ENCODE measurements at places on chromosomes 2 and 18.

GRCh38 chr2:240300840-240301239 is 134.6 kb upstream of the GPC1 start:
- no peak for DNase-seq

DNA sequence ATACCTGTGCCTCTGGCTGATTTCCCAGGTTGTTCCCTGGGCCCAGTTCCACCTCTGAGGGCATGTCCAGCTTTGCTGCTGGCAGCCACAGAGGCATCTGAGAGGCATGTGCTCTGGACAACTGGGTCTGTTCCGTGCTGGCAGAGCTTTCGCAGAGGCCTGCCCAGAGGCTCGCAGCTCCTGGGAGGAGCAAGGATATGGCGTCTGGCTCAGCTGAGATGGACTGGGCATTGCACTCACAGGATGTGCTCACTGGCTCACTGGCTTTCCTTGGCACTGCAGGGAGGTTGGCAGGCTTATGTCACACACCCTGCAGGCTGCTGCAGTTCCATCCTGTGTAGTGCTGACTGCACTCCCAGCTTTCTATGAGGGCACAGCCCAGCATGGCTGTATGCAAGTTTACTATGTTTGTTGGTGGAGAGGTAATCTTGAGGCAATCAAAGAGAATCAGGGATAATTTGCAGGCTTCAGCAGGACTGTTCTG is 172.3 kb downstream of the PRKCE start:
- DNase-seq = no peak

- DNase-seq = no peak
Observed at GRCh38 chr2:234672498-234673150, 175.7 kb upstream of the ARL4C start.

GRCh38 chr2:102101849-102102635 is 40.5 kb upstream of the IL1R1 start:
- no peak for DNase-seq

GRCh38 chr2:18849841-18850578 is 260.6 kb upstream of the NT5C1B start:
- no peak for DNase-seq

GRCh38 chr2:222989431-222989830 is 62.6 kb upstream of the KCNE4 start:
- no peak for DNase-seq

DNA sequence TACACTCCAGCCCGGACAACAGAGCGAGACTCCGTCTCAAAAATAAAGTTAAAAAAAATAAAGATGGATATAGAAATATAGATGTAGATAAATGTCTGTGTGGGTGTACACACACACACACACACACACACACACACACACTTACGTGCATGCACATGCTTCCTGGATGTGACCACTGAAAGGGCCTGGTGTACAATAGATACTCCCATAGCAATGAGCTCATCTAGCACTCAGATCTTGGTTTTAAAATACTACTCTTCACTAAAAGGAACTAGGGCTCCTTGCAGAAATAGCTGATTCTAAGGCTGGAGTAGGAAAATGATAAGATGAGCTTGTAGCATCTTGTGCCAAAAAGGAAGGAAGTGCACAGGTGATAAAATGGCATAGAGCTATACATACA is 39.1 kb downstream of the ROCK2 start:
- no peak for DNase-seq

GRCh38 chr2:108621087-108621559 is 86.9 kb downstream of the LIMS1 start:
- peak; percentile 67 for DNase-seq

GRCh38 chr2:16506366-16506765 is 159.3 kb downstream of the CYRIA start:
- DNase-seq = no peak

- no peak for DNase-seq
Observed at GRCh38 chr2:187187519-187187918, 260.5 kb downstream of the CALCRL start.

DNA sequence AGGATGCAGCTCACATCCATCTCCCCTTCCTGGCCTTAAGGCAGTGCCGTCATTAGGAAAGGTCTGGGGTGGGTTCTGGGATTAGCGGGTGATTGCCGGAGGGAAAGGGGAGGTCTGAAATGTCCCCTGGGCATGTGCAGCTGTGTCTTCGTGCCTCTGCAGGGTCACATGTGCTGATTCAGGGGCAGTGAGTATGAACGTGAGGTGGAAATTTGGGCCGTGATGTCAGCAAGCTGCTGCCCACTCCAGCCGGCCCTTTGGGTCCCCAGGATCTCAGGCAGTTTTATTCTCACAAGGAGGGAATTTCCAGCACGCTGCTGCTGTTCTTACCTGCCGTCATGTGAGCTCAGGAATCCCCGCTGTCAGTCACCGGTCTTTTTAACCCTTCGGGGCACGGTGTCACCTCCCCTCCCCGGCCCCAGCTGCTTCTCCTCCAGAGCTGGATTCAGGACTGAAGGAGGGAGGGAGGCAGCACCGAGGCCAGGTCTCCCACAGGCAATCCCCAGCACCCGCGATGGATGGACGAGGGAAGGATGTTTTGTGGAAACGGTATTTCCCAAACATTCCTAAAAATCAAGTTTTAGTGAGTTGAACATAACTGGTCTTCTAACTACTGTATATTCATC is 23.5 kb downstream of the GPR35 start:
- no peak for DNase-seq

DNA sequence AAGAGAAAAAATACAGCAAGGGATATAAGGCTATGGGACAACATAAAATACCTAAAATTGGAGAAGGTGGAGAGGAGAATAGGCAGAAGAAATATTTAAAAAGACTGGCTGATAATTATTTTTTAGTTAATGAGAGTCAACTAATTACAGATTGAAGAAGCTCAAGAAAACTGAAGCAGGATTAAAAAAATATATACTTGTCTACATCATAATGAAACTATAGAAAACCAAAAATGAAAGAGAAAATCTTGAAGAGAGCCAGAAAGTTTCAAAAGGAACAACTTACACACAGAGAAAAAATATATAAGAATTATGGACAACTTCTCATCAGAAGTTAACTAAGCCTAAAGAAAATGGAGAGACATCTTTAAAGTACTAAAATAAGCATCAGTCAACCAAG is 62.9 kb upstream of the APCDD1 start:
- DNase-seq = no peak

DNA sequence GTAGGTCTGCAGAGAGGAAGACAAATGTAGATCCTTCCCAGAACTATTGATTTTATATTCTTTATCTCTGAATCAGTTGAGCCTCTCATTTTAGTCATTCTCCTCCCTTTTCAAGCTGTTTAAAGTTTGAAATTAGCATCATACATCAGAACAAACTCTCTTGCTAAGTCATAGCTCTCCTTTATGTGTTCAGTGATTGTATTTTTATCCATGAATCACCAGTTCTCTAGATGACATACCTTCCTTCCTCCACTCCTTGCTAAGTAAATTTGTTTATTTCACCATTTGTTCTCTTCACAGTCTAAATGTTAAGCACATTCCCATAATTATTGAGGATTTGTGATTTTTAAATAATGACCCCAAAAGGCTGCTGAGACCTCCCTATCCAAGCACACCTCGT is 63.5 kb upstream of the RAPGEF4 start:
- DNase-seq = no peak

- peak; percentile 36 for DNase-seq
Observed at GRCh38 chr2:178280244-178280852, 86.0 kb downstream of the OSBPL6 start.

DNA sequence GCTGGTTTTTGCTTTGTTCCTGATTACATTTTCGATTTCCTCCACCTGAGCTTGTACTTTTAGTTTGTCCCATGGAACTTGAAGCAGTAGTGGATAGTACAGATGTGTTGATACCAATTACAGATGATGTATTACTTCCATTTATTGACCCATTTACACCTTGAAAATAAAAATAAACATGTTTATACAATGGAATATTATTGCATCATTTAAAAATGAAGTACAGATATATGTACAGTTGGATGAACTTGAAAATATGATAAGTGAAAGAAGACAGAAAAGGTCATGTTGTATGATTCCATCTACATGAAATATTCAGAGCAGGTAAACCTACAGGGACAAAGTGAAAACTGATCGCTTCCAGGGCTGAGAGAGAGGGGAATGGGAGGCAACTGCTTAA is 160.3 kb upstream of the WDSUB1 start:
- no peak for DNase-seq

- DNase-seq = no peak
Observed at GRCh38 chr2:239710953-239711861, 310.4 kb upstream of the HDAC4 start.

DNA sequence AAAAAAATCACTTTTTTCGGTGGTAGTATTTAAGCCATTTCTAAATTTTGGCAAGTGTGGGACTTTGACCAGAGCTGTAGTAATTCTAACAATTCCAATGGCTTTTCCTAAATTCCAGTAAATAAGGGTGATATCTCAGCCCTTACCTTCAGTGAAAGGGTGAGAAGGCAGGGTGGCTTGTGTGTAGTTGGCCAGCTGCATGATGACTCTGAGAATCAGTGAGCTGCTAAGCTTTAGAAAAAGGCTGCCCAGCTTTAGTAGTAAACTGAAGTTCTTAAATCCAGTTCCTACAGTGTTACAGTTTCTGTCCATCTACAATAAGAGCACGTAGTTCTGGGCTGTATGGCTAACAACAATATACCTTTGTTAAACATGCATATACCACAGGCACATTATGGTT is 42.0 kb downstream of the OXER1 start:
- no peak for DNase-seq

- DNase-seq = peak; percentile 17
Observed at GRCh38 chr2:88838165-88838635, 146.7 kb downstream of the RPIA start.

GRCh38 chr2:158533009-158533408 is 76.3 kb downstream of the PKP4 start:
- DNase-seq = no peak

DNA sequence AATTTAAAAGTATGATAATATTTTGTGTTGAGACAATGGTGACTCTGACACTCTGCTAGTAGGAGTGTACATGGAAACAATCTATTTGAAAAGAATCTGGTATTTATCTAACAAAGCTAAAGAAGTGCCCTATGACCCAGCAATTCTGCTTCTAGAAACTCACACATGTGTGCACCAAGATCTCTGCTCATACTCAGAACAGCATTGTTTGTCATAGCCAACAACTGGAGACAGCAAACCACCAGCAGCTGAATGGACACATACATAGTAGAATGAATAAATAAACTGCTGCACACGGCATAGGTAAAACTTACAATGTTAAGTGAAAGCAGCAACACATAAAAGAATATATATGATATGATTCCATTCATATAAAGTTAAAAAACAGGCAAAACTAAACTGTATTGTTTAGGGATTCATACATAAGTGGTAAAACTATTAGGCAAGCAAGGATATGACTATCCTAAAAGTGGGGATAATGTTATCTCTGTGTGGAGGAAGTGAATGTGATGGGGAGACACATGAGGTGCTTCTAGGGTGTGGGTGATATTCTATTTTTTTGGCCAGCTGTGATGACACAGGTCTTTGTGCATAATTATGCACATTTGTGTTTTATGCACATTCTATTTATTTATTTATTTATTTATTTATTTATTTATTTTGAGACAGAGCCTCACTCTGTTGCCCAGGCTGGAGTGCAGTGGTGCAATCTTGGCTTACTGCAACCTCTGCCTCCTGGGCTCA is 71.1 kb downstream of the RFTN2 start:
- no peak for DNase-seq

- DNase-seq = peak; percentile 22
Observed at GRCh38 chr18:75246721-75247610, 36.4 kb downstream of the TSHZ1 start.

GRCh38 chr2:240626531-240627300 is 1.4 kb downstream of the GPR35 start:
- peak; percentile 58 for DNase-seq

- no peak for DNase-seq
Observed at GRCh38 chr2:70743677-70744076, 24.3 kb downstream of the ADD2 start.

GRCh38 chr2:53268086-53268485 is 499.5 kb upstream of the CHAC2 start:
- no peak for DNase-seq

DNA sequence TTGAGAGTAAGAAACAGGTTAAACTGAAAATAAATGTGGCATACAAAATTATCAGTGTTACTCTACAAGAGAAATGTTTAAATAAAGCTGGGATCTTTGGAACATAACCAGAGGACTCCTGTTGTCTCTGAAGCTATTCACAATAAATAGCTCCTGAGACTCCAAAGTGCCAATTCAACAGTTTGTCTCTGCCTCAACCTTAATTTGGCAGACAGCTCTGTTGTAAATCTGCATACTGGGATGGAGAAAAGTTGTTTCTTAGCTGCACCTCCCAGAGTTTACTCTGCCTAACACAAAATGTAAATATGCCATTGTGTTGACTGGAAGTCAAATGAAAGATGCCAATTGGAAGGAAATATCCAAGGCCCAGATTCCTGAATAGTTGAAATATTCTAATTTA is 238.5 kb upstream of the EPHA4 start:
- DNase-seq = no peak
